ENCODE measurements at places on chromosomes 16 and 17. TPM values are rescaled to one million over a fixed set of nuclear protein-coding genes. Genes with fewer than 3 reads are reported as not detected.

Gene ADAD2
- total RNA-seq, result not detected

Gene CD300H
- not detected for total RNA-seq

Gene NUFIP2
- total RNA-seq, result 88.0 TPM

Gene SOX8
- not detected for total RNA-seq

DNA sequence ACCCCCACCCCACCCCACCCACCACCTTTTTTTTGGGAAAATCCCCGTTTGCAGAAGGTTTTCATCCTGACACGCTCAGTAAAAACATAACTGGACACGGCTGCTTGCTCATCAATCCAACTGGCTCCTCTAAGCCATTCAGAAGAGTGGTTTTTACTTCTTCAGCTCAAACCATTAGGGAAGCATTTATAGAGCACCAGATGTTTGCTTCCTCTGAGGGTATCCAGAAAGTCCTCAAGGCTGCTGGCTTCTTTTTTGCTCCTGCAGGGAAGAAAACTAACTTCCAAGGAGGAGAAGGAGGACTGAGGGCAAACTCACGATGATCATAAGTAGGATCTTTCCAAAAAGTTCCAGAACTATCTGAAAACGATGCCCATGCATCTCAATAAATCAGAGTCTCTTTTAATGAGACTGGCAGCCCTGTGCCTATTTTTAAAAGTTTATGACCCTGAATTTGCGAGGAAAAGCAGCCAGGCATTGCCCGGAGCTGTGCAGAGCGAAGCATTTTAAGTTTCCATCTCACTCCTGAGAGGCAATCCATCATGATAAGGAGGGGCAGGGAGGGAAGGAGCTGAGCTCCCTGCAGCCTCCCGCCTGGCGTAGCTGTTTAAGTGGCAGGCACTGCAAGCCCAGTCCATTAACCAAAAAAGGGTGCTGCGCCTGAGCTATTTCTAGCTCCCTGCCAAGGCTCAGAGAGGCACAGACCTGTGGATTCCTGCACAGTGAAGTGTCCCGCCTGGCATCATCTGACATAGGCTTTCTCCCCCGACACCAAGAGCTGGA lies 146.3 kb upstream of the FOXF1 start:
- no peak overlapping the region for H3K4me3 ChIP-seq
- no peaks in the 10 kb centered on the region for H3K27me3 ChIP-seq
- no peak overlapping the region for H3K27ac ChIP-seq
- H3K36me3 ChIP-seq, result no peaks in the 10 kb centered on the region
- H3K4me1 ChIP-seq, result peaks cover 16% of the 10 kb centered on the region

DNA sequence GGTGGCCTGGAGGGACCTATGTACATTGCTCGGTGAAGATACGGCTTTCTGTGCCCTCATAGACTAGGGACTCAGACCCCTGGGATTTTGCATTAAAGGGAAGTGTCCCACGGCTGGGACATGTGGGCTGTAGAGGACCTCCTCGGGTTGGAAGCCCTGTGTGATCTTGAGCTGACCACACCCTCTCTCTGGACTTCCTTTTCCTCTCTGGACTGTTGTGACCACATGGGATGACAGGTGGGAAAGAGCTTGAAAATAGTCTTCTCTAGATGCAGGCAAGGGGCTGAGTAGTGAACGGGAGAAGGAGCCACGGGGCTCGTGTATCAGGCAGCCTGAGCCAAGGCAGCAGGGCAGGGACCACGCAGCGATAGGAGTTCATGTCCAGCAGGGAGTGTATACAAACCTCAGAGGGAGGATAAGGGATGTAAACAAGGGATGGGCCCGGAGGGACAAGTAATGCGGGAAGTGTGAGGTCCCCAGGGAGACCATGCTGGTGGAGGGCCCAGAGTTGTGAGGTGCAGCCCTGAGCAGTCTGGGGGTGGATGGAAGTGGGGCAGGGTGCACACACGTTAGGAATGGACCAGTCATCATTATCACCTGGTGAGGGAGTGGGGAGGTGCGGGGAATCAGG lies 4.5 kb upstream of the SLC4A1 start:
- no peak for DNase-seq
- H3K4me3 ChIP-seq, result no peak overlapping the region
- H3K27ac ChIP-seq, result no peak overlapping the region
- H3K27me3 ChIP-seq, result peaks cover 14% of the 10 kb centered on the region

- peaks cover 42% of the 10 kb centered on the region for H3K27me3 ChIP-seq
- DNase-seq, result no peak
These were observed 25.2 kb downstream of the B4GALNT2 start for GRCh38 chr17:49157784-49158183.

Gene EVI2B
- total RNA-seq, result 3.8 TPM

Gene TGFB1I1
- total RNA-seq, result 14.7 TPM

- no peak overlapping the region for H3K4me3 ChIP-seq
- DNase-seq, result no peak
- no peaks in the 10 kb centered on the region for H3K36me3 ChIP-seq
- peaks cover 2% of the 10 kb centered on the region for H3K4me1 ChIP-seq
These were observed 15.6 kb upstream of the YPEL2 start for GRCh38 chr17:59315866-59316265.
